ENCODE measurements at places on chromosomes 1 and 21.
A peak's percentile ranks its signal among the peaks of the same experiment; 100 is the strongest.

DNA sequence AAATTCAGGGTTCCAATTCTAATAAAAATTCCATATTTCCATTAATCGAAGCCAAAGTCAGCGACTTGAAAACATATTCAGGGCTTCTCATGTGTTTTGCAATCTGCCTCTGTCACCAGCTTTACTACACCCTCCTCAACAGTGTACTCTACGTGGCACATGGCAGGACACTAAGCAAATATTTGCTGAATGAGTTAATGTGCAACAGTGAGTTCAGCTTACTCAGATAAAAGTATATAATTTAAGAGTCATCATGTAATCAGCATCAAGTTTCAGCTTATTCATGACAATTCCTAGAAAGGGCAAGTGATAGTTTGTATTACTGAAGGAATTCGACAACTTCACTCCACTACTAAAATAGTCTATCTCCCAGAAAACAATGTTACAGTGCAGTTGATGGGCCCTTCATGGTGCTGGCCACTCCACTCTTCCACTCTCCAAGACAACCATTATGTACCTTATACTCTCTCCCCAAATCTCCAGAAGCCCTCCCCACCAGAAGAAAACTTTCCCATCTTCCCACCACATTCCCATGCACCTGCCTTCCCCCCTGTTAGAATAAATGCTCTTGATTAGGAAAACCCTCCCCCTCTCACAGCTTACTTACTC, 97.3 kb downstream of the TTLL7 start:
- peak; percentile 15 for DNase-seq

DNA sequence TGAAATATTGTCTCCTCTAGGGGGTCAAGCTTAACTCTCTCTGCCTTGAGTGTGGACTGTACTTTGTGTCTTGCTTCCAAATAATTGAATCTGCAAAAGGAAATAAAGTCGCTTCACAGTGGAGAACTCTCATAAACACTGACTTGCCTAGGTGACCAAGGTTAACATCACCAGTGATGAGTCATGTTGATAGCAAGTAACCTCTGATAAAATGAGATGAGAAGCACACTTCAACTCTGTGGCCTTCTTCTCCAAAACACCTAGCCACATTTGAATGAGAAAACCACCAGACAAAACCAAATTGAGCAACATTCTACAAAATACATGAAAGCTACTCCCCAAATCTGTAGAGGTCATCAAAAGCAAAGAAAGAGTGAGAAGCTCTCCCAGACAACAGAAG, 37.6 kb downstream of the PDE4B start:
- no peak for DNase-seq

DNA sequence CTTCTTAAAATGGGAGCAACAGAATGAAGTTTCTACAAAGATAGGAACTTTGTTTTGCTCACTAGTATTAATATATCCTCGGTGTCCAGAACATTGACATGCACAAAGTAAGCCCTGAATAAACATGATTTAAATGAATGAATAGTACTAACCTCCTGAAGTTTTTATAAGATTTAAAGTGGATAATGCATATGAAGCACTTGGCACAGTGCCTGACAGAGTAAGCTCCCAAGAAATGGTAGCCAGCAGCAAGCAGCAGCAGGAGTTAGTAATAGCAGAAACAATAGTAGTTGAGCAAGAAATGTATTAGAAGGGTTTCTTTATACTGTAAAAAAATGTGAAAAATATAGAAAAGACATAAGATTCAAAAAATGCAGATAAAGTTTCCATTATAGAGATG, 258.1 kb upstream of the C1orf87 start:
- no peak for DNase-seq

GRCh38 chr1:67304023-67304422, 3.6 kb upstream of the IL12RB2 start:
- DNase-seq, result no peak

- no peak for DNase-seq
These were observed 92.0 kb downstream of the HLX start for GRCh38 chr1:220971221-220971620.

DNA sequence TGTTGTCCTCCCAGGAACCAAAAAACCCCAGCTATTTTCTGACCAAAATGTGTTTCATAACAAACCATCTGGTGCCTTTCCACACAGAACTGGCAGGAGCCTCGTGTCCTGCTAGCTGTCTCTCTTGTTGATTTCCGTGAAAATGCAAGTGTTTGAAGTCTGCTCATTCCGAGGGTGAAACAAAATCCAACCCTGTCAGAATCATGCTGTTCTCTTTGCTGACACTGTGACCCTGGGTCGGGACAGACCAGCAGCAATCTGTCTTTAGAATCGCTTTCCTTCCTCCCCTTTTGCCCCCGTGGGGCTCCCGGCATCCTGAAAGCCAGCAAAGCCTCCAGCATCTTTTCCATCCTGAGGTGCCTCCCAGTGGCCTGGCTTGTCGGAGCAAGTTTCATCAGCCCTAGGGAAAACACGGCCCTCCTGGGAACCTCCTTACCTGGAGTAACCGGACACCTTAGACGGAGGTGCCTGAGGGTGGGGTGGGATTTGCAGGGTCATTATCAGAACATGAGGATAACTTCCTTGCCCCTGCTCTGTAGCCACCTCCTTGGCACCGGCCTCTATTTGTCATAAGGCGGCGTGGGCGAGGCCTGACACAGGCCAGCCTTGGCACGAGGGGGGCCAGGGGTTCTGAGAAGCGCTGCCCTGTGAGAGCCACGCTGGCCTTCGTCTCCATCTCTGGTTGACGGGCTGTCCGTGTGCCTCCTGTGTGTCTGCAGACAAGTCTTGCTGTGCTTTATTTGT, 24.9 kb downstream of the LDLRAP1 start:
- no peak for DNase-seq

GRCh38 chr21:43354666-43355065, 72.3 kb downstream of the SIK1 start:
- no peak for DNase-seq

DNA sequence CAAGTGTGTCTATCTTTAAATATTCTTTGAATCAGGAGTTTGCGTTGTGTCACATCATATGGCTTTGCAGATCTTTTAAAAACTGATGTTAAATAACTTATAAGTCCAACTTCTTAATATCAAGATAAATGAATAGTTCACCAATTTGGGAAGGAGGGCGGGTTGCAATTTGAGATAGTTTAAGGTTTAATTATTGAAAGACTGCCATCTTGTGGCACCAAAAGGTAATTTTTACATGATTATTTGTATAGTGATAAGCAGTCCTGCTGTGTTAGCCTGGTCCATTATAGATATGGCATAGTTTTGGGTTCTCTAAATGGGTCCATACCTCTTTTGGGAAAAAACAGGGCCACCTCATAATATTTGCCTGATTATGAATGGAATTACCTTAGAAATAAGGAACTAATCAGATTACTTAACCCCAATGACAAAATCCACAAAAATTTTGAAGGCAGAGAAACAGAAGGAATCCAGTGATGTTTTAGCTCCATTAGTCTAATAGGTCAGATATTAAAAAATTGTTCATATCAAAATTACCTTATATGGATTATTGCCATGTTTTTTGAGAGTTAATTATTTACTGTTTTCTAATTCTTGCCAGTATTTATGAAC, 64.3 kb downstream of the PRKAA2 start:
- DNase-seq, result peak; percentile 72

DNA sequence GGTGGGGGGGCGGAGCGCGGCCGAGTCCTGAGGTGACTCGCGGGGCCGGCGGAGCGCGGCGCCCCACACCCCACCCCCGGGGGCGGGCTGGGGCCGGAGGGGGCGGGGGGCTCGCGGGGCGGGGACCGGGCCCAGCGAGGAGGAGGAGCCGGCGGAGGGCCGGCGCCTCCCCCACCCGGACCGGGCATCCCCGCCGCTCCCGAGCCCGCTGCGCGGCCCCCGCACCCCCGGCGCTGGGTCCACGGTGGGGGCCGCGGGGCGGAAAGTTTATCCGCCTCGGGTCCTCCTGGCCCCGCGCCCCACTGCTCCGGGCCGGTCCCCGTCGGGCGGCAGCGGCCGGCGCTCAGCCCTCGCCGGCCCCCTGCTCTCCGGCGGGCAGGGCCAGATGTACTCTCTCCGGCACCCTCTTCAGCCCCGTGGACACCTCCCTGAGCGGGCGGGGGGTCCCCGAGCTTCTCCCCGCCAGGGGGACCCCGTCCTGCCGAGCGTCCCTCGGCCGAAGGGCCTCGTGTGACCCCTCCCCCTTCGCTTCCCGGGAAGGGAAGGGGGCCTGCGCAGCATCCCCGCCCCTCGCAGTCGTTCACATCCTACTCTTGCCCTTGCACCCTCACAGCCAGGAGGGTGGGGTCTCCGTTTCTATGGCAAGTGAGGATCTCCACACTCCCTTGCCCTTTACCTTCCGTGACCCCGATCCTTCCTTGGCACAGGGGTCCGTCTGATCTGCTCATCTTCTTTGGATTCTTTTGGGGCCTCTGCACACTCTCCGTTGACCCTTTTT, 663 bp downstream of the CAMTA1 start:
- no peak for DNase-seq

- DNase-seq, result no peak
These were observed 416.0 kb downstream of the PCP4 start for GRCh38 chr21:40282912-40283886.

DNA sequence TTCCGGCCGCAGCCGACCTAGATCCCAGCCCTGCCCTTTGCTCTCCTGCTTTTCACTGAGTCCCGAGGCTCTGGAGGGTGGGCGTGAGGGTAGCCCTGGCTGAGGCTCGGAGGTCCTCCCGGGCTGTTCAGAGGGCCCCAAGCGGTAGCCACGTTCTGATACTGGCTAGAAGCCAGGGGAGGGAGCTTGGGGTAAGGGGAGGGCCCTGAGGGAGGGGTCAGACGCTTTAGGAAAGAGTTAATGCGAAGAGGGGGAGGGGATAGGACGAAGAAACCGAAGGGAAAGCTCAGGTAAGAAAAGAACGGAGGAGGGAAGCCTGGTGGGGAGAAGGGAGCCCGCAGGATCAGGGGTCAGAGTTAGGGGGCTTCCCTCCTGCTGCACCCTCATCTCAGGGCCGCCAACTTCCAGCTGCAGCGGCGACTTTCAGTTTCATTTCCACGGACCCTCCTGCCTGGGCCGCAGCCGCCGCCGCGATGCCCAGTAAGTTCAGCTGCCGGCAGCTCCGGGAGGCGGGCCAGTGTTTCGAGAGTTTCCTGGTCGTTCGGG, at the start of gene MOV10:
Gene MOV10 (plus strand): TSS at position 220 of the 546 bp plus-strand sequence. CDS start 254 bp downstream, at position 474.
- DNase-seq, result peak; percentile 57

All from SHP77 treated with DMSO at 0.1 percent for 48 hours (cell line).